NCI-H1417 treated with DMSO at 0.1 percent for 48 hours (cell line): ENCODE measurements at places on chromosomes 7 and 10.

GRCh38 chr7:144454-144826 lies 47.9 kb upstream of the FAM20C start:
- DNase-seq, result no peak

GRCh38 chr7:79520543-79520942 lies 67.1 kb upstream of the MAGI2 start:
- no peak for DNase-seq

- DNase-seq, result no peak
Measured at GRCh38 chr10:36700123-36700522, 425.3 kb upstream of the ANKRD30A start.

- DNase-seq, result no peak
Measured at GRCh38 chr10:18201877-18202276, 61.7 kb downstream of the CACNB2 start.

- no peak for DNase-seq
Measured at GRCh38 chr7:155108144-155108901, 38.2 kb downstream of the HTR5A start.
